ENCODE measurements at places on chromosomes 7 and 10.

GRCh38 chr10:118810796-118811505 is 56.2 kb upstream of the CACUL1 start:
- DNase-seq, result no peak

DNA sequence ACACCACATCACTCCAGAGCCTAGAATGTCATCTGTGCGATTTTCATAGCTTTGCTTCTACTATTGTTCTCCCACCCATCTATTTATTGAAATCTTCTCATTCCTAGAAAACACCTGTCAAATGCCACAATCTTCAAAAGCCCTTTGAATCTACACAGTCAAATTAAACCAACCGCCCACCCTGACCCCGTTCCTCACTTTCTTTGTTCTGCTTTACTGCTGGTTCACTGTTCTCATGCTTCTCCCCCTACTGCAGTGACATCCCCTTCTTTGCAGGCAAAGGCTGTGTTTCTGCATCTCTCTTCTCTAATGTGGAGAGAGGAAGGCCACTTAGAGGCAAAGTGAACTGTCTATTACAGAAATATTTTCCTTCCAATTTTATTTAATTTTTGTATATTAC is 152.4 kb upstream of the NEBL start:
- DNase-seq, result no peak

DNA sequence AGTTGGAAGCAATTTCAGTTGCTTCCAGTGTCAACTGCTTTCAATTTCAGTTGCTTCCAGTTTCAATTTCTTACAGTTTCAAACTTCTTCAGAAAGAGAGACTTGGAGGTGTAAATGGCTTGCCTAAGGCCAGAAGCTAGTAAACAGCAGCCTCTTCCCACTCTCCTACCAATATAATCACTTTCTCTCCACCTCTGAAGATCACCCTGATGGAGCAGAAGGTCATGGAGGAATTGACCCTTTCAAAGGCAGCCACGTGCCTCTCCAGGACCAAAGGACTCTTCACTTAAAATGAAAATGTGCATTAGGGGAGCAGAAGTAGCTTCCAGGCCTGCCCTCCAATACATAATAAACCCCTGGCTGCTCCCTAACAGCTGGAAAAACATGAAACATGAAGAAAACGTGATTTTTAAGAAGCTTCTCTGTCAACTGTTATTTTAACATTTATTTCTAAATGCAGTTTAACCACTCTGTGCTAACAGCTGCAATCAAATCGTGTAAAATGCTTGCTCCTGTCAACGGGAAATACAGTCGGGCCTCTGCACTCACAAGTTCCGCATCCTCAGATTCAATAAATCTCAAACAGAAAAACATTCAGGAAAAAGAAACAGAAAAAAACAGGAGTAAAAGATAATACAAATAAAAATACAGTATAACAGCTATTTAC is 1020.6 kb downstream of the XPNPEP1 start:
- DNase-seq, result no peak

DNA sequence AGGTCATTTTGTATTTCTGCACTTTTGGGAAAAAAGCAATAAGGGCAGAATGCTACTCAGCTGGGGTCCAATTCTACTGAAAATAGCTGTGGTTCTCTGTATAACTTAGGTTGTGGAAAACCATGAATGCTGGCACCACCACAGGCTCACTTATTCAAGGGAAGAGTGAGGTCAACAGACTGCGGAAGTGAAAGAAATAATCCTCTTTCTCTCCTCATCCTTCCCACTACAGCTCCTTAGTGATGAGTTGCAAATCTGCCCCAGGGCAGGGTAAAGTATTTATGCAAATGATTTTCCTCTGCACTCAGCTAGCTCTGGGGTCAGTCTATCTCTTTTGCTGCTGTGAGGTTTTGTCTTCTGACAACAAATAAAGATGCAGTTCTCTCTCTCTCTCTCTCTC is 74.1 kb upstream of the PTPRZ1 start:
- no peak for DNase-seq

DNA sequence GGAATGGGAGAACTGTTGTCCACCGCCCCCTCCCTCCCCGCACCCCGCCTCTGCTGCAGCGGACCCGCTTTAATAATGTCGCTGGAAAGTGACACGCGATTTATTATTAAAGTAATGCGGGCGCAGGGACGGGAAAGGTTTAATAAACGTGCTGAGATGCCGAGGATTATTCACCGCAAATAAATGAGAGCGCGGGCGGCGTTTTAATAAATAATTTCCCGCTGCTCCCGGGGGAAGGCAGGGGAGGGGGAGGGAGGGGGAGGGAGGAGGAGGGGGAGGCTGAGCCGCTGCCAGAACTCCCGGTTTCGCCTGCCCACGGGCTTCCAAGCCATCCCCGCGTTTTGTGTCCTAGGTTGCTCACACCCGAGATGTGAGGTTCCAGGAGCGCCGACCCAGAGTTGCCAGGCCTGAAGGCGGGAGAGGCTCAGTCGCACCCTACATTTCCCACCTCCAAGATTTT is 5.1 kb downstream of the KAZALD1 start:
- DNase-seq, result no peak

DNA sequence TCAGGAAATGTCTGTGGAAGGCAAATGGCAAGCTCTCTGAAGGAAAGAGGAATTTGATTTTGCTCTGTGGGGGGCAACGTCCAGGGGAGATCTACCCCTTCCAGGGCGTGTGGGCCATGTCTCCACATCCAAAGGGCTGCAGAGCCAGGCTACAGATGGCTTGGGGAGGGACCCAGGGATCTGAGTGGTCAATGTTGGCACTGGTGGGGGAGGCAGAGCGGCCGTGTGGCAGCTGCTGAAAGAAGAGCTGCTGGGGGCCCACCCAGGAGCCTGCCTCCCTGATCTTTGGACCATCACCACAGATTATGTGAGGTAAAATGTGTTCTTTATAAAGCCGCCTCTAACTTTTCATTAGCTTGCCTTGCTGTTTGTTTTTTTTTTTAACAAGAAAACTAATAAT is 144.1 kb downstream of the HERPUD2 start:
- no peak for DNase-seq

- DNase-seq, result no peak
Observed at GRCh38 chr7:139708541-139708940, 69.3 kb downstream of the HIPK2 start.

DNA sequence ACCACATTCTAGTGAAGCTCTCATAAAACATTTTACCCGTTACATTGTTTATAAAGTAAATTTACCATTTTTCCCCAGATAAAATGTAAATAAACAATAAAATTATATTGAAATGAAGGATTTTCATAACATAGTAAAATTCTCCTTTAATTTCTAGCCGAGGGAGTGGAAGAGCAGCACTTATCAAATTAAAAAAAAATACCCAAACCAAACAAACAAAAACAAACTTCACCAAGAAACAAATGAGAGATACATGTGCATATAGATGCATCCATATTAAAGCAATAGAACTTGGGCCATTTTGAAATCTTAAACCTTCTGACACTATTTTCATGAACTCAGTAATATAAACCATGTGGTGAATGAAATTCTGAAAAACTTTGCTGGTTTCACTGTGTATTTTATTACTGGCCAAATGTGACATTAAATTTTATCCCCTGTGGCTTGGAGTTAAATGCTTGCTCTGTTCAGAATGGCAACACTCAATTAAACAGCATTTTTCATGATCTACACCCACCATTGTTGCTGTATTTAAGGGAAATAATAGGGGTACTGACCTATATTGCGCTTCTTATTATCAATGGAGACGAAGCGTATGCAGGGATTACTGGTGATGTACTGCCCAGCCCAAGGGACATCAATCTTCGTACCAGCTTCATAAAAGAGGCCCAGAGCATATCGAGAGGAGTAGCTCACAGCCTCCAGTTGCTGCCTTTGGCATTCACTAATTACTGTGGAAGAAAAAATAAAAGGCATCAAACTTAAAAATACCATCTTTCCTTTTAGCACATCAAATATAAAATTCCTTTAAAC is 220.9 kb downstream of the RNLS start:
- no peak for DNase-seq

DNA sequence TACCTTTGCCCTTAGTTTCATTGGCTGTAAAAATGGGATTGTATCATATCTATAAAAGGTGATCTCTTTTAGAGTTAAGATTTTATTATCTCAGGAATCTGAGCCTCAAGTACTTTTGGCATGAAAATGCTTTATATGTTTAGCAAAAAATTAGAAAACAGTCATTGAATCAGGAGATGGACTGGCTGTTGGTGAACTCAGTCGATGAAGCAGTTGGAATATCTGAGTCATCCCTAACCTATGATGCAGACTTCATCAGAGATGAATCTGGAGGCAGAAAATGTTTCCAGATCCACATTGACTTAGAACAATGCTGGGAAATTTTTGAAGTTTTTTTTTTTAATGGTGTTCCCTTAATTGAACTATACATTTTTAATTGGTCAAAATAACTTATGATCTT is 228.5 kb downstream of the SLC25A13 start:
- DNase-seq, result peak; percentile 57

DNA sequence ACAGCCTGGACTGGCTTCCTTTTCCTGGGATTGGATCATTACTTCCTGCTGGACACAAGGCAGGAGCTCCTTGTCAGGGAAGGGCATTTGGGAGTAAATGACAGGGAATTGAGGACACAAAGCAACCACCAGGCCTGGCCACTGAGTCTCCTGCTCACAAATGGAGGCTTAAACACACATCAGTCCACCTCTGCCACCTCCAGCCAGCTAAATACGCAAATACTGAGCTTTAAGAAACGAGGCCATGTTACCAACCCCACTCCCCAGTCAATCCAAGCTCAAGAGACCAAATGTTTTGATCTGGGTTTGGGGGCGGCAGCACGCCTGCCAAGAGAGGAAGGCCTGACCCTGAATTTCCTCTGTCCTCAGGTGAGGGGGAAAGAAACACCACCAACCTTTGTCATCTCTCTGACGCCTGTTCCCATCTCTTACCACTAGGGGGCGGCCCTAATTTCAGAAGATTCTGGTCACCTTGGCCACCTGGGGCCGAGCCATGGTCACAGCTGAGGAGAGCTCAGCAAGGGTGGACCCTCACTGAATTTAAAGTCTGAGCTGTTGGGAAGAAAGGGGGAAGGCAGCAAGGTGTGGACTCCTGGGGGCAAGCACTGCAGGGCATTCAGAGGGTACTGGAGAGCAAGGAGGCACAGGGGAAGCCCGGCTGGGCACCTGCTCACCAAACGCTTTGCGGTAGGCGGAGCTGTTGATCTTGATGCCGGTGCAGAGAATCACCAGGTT is 16.5 kb downstream of the AIFM2 start:
- DNase-seq, result peak; percentile 58

- no peak for DNase-seq
Observed at GRCh38 chr10:130014263-130015074, 50.4 kb upstream of the EBF3 start.

DNA sequence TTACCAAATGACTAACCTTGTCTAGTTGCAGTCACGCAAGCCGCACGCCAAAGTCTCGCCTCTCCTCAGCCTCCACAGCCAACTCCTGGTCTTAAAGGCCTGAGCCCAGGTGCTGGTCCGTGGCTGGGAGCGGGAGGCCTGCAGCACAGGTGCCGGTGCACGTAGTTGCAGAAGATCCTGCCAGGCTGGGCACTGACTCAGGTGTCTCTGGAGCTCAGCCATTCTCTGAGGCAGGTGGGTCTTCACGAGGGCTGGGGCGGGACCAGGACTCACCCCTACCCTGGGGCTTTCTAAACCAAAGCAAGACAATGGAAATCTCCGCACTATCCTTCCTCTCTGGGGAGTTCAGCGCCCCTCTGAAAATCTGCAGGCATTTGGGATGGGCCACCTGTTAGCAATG is 216.4 kb downstream of the MLLT10 start:
- DNase-seq, result no peak

GRCh38 chr7:17103984-17104383 is 194.5 kb upstream of the AHR start:
- DNase-seq, result no peak

GRCh38 chr7:84142726-84143125 is 51.9 kb downstream of the SEMA3A start:
- DNase-seq, result no peak

DNA sequence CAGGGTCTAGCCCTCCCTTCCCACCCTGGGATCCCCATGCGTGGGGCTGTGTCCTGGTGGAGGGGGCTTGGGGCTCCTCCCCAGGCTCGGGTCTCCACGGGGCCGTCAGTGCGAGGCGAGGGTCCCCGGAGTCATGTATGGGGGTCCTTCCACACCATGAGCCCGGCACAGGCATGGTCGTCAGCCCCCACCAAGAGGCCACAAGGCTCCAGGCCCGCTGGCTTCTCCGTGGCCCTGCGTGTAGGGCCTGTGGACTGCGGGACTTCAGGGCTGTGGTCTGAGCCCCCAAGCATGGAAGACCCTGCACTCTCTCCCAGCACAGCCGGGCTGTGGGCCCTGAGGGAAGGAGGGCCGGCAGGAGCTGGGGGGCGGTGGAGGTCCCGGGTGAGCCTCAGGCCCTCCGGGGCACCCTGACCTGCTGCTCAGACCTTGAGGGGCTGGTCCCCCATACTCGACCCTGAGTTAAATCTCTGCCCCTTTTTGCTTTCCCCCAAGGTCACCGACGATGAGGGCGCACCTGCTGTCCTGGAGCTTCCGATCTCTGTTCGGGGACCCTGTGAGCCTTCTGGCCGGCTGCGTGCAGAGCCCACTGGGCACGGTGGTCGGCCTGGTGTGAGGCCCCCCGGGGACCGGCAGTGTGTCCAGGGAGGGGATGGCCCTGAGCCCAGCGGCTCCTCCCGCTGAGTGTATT is 19.7 kb downstream of the PWWP2B start:
- DNase-seq, result no peak

DNA sequence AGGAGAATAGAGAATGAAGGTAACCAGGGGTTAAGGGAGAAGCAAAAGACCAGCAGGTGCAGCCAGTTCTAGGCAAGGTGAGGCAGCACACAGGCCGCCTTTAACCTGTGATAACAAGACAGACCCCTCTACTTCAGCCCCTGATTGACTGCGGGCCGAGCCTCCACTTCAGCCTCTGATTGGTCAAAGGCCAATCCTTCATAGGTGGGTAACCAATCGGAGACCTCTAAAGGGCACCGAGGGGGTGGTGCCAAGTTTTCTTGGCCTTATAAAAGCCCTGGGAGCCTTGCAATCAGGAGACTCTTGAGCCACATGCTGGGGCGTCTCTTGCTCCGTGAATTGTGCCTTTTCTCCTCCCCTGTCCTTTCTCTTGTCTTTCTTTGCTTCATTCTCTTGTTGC is 98.8 kb downstream of the ELFN1 start:
- no peak for DNase-seq

DNA sequence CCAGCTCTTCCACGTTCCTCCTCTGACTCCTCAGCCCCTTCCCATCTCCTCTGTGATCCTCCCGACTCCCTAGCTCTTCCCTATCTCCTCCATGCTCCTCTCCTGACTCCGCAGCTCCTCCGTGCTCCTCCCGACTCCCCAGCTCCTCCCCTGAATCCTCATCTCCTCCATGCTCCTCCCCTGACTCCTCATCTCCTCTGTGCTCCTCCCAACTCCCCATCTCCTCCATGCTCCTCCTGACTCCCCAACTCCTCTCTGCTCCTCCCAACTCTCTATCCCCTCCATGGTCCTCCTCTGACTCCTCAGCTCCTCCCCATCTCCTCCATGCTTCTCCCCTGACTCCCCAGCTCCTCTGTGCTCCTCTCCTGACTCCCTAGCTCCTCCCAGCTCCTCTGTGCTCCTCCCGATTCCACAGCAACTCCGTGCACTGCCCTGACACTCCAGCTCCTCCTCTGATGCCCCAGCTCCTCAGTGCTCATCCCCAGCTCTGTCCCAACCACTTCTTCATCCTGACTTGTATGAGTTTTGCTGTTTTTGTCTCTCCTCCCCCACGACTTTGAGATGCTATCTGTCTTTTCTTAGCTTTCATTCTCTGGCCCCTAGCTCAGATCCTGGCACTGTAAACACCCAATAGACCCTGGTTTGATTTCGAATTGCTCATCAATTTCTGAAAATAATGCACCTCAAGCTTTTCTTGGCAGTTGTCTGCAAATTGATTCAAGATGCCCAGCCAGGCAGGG is 38.3 kb downstream of the OAT start:
- DNase-seq, result no peak
